ENCODE measurements at places on chromosomes 4 and X. TPM values are rescaled to one million over a fixed set of nuclear protein-coding genes. Genes with fewer than 3 reads are reported as not detected.
A peak's percentile ranks its signal among the peaks of the same experiment; 100 is the strongest.

GRCh38 chrX:103685396-103685795 is 1.1 kb downstream of the MORF4L2 start:
- DNase-seq: no peak

RPL36A gene
- total RNA-seq: 133 TPM

DNA sequence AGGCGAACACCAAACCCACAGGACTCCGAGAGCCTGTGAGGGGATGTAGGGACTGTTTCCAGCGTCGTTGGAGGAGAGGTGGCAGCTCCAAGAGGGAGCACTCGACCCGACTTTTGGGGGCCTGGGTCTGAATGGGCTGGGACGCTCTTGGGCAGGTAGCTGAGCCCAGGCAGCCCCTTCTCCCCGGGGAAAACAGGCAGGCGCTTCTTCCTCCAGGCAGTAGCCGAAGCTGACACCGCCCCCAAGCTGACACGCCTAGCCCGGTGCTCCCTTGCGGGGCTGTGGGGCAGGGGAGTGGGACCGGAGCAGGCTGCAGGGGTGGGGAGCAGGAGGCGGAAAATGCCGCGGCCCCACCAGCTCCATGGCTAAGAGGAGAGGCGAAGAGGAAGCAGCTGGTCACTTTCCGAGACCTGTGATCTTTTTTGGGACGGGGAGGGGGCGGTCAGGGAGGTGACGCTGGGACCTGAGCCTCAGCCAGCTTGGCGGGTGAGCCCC is 4.2 kb downstream of the NKX1-1 start:
- peak; percentile 54 for DNase-seq

SOWAHB gene
- 2.5 TPM for total RNA-seq

DNA sequence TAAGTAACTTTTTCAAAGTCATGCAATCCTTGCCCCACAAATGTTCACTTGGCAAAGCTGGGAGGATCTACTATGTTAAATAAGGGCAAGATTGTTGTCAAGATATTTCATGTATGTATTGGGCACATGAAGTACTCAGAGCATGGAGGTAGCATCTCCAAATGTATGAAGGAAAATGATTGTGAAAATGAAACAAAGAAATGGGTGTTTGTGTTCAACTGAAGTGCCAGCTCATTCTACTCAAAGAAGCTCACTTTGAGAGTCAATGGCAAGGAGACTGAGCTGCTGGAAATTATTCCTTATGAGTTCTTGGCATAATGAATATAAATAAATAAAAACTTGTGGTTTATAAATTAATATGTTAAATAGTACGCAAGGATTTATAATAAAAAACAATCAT is 124.5 kb upstream of the ARSJ start:
- DNase-seq: no peak

DNA sequence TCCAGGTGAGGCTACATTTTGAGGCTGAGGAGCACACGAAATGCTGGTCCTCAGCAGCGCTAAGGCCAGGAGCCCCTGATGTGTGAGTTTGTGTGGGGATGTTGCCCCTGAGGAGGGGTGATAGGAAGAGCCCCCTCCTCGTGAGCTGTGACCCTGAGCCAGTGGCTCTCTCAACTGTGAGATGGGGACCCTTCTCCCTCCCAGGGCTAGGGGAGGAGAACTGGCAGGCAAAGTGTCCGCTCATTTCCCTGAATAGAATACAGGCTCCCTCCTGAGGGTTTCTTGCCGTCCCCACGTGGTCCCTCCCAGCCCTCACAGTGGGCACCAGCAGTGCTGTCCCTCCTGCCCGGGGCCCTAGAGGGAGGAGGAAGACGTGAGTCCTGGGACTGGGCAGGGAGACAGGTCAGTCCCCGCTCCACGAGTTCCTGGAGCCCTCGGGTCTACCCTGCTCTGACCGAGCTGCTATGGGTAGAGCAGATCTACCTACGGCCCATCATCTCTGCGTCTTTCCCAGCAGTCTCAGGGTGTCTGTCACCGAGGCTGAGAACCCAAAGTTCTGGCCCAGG is 21.0 kb upstream of the TBC1D14 start:
- no peak for DNase-seq

FRG2 gene
- not detected for total RNA-seq

- peak; percentile 68 for DNase-seq
Observed at GRCh38 chr4:150209140-150209829, 131.0 kb downstream of the DCLK2 start.

SCD5 gene
- 20.6 TPM for total RNA-seq

- no peak for DNase-seq
Observed at GRCh38 chr4:5845035-5845905, 47.6 kb downstream of the CRMP1 start.

- DNase-seq: no peak
Observed at GRCh38 chr4:6337331-6337935, 67.8 kb downstream of the WFS1 start.

ZFP42 gene
- total RNA-seq: 0.26 TPM

GRCh38 chrX:107577933-107578332 is 50.4 kb upstream of the PRPS1 start:
- no peak for DNase-seq

GRCh38 chr4:142778900-142779299 is 67.2 kb downstream of the INPP4B start:
- DNase-seq: no peak

DNA sequence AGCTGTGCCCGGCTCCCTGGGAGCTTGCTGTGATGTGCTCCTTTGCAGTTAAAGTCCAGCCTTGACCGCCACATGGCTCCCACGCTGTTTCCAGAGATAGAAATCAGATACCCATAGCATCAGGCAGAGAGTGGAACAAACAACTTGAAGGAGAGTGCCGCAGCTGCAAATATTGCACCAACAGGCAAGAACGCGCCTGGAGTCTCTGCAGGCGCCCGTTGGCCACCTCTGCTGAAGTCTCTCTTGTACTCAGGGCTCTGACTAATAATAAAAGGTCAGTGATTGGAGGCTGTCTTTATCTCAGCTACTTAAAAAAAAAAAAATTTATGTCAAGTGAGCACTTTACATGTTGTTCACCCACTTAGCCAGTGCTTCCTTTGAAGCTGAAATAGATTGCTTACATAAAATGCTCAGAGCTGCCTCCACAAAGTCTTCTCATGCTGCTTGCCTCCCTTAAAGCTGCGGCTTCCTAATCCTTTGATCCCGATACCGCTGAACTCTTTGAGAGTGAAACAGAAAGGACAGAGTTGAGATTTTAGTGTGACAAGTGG is 30.9 kb upstream of the TENM3 start:
- peak; percentile 78 for DNase-seq

DNA sequence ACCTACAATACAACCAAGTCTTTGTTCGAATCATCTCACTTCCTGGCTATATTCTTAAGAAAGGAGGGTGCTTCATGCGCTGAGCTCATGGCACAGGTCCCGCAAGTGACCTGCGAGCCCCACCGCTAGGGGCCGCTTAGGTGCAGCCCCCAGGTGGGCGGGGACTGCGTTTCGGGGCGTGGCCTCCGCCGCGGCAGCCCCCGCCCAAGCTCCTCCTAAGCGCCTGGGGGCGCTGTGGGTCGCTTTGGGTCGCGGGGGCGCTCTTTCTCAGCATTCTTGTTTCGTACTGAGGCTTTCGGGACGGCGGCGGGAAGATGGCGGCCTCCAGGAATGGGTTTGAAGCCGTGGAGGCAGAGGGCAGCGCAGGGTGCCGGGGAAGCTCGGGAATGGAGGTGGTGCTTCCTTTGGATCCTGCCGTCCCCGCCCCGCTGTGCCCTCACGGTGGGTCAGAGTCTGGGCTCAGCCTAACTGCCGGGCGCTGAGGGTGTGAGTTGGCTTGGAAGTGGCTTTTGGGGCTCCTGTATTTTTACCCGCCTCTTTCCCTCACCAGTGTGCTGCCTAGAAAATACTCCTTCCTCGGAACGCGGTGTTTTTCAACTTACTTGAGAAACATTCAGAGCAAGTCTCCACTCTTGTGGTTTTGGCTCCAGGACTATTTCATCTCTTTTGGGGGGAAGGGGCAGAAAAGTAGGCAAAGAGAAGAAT is at the start of gene ZCCHC4:
TSS of gene ZCCHC4 (plus strand) at position 279 of the 705 bp plus-strand sequence. CDS start at position 315, 36 bp downstream.
- DNase-seq: peak; percentile 95

DNA sequence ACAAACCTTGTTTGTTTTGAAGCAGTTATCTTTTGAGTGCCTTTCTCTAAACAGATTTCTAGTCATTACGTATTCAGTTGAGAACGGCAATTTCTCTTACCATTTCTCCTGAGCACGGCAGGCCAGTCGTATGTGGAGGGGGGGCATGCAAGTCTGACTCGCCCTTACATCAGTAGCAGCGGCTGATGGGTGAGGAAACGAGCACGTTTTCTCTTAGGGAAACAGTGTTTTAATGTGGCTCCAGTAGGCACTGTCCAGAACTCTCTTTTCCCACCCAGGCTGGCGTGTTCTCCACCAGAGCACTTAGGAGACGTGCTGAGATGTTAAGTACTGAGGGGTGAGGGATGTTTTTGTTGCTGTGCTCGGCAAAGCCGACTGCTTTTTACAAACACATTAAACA is 240.5 kb downstream of the STIM2 start:
- DNase-seq: no peak

TCEAL6 gene
- not detected for total RNA-seq

GRCh38 chrX:46380148-46380752 is 165.0 kb downstream of the ZNF674 start:
- DNase-seq: no peak

DNA sequence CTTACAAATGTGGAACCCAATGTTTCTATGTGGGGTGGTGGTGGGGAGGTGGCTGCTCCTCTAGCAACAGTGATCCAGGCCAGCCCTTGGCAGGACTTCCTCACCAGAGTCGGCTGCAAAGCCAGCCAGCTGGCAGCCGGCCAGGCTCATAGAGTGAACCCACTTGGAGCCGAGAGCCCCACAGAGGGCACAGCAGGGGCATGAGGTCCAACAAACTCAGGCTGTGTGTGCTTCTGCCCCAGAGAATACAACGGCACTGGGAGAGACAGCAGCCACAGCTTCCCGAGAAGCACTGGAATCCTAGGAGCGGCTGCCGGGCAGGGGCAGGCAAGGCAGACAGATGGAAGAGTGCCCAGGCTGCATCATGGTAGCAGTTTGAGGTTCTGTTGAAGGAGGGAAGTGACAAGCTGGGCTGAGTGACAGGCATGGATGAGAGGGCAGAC is 23.5 kb upstream of the SOWAHD start:
- peak; percentile 72 for DNase-seq

GRCh38 chrX:50707405-50707804 is 106.6 kb downstream of the SHROOM4 start:
- no peak for DNase-seq

DNA sequence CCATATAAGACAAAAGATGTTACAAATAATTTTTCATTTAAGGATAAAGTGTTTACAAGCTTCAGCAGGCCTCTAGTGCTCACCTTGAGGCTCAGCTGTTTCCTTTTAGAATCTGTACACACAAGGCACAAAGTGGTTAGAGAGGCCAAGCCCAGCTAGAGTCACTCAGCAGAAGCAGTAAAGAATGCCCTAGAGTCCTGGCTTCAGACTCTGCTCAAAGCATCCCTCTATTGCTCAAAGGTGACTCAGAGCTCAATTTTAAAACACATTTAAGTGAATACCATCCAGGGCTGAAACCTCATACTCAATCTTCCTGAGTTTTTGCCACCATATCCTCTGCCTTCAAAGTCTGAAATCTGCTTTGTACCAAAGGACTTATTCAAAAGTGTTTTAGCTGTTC is 22.6 kb upstream of the PHF8 start:
- no peak for DNase-seq

DNA sequence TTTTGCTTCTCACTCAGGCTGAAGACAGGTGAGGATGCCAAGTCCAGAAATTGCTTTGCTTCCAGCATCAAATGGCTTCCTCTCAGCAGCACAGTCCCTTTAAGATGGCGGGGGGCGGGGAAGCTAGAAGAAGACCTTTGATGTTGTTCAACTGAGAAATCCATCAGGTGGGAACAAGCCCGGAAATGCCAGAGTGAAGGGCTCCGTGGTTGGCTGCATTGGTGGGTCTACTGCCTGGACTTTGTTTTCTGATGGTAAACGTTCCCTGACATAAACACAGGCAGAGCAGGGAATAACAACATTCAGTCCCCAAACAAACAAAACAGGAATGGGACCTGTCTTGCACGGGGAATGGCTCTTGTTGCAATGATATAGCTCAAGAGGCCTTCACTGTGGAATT is 37.3 kb downstream of the APLN start:
- no peak for DNase-seq

DNA sequence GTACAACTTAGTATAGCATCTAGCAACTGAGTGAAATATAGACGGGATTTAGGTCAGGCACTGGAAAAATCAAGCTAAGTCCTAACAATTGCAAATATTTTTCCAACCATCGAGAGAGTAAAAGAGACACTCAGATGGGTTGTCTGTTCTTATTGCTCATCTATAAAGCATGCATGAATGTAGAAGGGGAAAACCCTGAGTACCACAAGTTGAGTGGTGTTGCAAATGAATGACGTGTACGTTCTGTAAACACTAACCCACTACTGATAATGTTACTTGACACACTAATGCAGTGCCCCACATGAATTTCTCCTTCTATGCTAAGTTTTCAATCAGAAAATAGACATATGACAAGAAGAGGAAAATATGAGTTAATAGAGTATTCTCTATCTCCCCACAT is 211.2 kb downstream of the COX18 start:
- no peak for DNase-seq

MAGEB10 gene
- not detected for total RNA-seq

DNA sequence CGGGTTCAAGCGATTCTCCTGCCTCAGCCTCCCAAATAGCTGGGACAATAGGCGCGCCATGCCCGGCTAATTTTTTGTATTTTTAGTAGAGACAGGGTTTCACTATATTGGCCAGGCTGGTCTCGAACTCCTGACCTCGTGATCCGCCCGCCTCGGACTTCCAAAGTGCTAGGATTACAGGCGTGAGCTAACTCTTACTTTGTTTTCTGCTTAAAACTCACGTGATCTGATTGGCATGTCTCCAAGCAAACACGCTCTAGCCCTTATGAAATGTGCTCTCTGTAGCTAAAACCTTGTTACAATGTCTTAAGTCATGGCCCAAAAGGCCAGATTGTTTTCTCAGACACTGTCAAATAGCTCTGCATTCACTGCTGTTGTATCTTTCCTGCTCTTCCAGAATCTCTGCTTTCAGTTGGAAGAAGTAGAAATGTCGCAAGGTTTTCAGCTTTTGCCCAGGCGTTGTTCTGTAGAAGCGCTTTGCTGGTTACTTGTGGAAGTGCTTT is 39.7 kb upstream of the OGT start:
- no peak for DNase-seq

NEUROG2 gene
- total RNA-seq: not detected

GRCh38 chr4:18689308-18690115 is 668.0 kb upstream of the LCORL start:
- DNase-seq: no peak

GRCh38 chrX:149799095-149799714 is 17.5 kb downstream of the MAGEA9 start:
- DNase-seq: no peak

TMEM156 gene
- total RNA-seq: 1.2 TPM

GPRASP2 gene
- 8.0 TPM for total RNA-seq

DNA sequence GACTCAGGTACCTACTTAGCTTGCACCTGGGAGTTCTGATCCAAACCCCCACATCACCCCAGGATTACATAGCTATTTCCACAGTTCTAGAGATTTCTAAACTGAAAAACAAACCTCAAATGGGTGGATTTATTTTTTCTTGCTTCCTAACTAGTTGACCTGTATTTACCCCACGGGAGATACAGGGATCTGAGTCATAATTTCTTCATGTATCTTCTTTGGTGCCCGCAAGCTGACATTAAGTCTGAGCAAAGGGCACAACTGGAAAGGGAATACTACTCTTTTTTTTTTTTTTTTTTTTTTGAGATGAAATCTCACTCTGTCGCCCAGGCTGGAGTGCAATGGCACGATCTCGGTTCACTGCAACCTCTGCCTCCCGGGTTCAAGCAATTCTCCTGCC is 10.0 kb upstream of the ELOVL6 start:
- no peak for DNase-seq

- DNase-seq: no peak
Observed at GRCh38 chr4:55707507-55707906, 71.4 kb upstream of the NMU start.

GRCh38 chrX:1212532-1212931 is at the start of gene CRLF2:
Gene CRLF2, minus strand, starts transcription at chrX:1212649. Its CDS starts 15 bp downstream, at chrX:1212634.
- DNase-seq: no peak
